Stimulated activated CD4-positive, alpha-beta T cell treated with anti-CD3 and anti-CD28 coated beads, Interleukin-15, amount 100 ng/mL, for 1 hour (primary cell): ENCODE measurements at places on chromosomes 11 and 22.

DNA sequence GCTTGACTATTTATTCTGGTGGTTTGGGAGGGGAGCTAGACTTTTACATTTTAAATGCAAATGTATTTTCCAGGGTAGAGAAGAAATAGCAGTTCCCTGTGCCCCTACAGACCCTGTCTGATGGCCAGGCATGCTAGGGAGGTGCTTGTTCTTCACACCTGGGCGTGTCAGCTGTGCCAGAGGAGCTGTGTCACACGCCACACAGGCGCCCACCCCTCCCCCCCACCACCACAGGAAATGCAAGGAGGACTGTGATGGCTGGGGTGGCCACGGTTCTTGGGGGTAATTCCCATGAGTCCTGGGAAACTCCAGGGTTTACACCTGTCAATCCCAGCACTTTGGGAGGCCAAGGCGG, 82.2 kb downstream of the FLI1 start:
- no peak for DNase-seq

DNA sequence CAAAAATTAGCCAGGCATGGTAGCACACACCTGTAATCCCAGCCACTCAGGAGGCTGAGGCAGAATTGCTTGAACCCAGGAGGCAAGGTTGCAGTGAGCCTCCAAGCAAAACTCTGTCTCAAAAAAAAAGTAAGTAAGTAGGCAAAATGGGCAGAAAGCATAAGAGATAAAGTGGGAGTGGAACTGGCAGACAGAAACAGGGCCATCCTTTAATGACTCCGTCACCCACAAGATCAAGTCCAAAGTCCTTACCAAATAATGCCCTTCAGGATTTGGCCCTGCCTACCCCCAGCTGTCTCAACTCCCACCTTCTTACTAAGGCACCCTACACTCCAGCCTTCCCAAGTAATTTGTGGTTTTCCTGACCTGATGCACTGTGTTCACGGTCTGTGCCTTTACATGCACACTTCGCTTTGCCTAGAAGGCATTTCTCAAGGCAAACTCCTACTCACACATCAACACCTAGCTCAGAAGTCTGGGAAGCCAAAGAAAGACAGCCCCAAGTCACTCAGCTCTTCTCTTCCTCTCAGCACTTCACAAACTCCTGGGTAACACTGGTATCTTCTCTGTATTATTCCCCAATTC, 6.1 kb downstream of the MAPK1 start:
- no peak for DNase-seq

- no peak for DNase-seq
Observed at GRCh38 chr11:123628936-123629683, 25.3 kb downstream of the SCN3B start.

- no peak for DNase-seq
Observed at GRCh38 chr11:114438303-114438702, 964 bp upstream of the REXO2 start.

DNA sequence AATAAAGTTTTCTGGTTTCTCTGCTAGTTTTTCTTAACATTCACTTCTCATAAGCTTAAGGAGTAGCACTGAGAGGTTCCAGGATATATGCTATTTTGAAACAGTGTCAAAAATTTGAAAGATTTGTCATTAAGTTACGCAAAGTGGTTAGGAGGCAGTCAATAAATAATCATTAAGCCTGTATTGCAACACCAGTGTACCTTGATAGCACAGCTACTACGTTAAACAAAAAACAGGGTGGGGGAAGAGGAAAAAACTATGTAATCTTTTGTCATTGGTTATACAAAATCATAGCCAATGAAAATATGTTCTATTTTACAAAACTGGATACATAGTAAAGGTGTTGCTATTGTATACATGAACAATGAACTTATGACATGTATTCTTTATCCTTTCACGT, 30.4 kb upstream of the PITPNB start:
- DNase-seq = no peak

DNA sequence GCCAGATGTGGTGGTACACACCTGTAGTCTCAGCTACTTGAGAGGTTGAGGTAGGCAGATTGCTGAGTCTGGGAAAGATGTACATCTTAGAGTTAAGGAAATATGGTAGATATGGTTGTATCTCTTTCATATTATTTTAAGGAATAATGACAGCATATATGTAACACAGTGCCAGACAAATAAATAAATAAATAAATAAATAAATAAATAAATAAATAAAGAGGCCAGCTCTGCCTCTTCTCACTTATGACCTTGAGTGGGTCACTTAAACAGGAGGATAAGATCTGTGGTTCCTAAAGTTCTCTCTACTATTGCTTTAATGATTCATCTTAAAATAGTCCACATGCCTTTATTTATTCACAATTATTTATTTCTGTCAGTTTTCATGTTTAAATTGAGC, 890.9 kb upstream of the TENM4 start:
- no peak for DNase-seq
